Inflammatory macrophage treated with lipopolysaccharide for 4 hours (primary cell): ENCODE measurements at places on chromosomes 1 and 21.

- DNase-seq, result peak; percentile 33
Measured at GRCh38 chr1:11563560-11564069, 84.7 kb downstream of the DISP3 start.

- DNase-seq, result no peak
Measured at GRCh38 chr1:13797397-13797796, 97.4 kb downstream of the PRDM2 start.

DNA sequence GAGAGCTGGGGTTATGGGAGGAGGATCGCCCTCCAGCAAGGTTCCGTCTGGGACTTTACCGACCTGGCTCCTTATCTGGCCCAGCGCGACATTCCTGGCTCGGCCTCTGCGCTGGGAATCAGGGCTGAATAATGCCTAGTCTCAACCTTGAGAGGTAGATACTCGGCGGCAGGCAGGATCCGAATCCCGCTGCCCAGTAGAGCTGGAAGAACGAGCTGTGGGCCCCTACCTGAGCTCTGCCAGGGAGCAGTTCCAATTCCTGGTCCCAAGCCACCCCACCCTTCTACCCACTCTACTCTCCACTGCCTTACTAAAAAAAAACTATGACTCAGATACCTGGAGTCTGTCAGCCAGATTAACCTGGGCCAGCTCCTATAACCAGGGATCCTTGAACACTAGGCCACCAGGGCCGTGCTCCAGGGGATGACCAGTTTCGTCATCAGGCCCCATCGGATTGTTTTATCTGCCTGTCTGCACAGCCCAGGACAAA is 53.6 kb downstream of the RHBG start:
- no peak for DNase-seq

DNA sequence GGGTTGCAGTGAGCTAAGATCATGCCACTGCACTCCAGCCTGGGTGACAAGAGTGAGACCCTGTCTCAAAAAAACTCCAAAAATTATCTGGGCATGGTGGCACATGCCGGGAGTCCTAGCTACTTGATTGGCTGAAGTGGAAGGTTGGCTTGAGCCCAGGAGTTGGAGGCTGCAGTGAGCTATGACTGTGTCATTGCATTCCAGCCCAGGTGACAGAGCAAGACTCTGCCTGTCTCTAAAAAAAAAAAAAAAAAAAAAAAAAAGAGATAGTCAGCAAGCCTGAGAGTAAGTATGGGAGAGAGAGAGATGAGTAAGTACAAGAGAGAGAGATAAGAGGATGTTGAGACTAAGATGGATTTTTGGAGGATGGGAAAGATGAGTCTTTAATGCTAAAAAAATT is 180.8 kb upstream of the CACYBP start:
- DNase-seq, result no peak

- DNase-seq, result peak; percentile 85
Measured at GRCh38 chr1:77757603-77758002, 2.0 kb downstream of the USP33 start.

- no peak for DNase-seq
Measured at GRCh38 chr1:167815650-167816049, 93.9 kb downstream of the MPZL1 start.

DNA sequence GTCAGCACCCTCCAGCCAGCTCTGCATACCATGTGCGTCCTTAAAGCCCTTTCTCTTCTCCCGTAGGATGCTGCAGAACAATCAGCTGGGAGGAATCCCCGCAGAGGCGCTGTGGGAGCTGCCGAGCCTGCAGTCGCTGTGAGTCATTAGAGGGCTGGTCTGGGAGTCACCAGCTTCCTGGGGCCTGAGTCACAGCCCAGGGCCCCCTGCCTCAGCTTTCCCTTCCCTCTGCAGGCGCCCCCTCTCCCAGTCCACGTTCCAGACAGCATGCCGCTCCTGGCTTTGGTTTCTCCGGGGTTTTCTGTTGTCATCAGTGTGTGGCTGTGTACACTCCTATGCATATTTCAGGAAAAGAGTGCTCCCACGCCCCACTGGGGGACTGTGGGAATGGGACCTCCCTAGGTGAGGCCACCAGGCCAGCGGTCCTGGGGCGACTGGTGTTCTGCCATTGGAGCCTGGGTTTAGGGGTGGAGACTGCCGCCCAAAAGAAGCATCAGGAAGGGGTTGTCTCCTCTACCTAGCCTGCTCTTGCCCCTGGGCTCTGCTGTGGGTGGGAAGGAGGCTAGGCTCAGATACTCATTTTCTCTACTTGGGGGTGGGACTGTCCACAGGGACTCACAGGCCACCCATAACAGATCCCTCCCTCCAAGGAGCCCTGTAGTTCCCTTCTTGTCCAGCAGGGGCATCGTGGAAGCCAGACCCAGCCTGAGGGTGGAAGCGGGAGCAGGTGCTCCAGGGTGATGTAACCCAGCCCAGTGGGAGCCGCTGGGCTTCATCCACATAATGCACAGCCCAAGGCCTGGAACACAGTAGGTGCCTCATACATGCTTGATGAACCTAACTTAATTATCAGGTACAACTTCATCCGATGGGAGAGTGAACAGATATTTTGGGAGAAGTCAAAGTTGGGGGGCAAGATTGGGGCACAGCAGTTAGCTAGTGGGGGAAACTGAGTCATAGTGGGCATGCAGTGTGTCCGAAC is 42.5 kb downstream of the LGR6 start:
- DNase-seq, result peak; percentile 62

- DNase-seq, result peak; percentile 66
Measured at GRCh38 chr1:226643177-226643576, 94.6 kb downstream of the STUM start.

DNA sequence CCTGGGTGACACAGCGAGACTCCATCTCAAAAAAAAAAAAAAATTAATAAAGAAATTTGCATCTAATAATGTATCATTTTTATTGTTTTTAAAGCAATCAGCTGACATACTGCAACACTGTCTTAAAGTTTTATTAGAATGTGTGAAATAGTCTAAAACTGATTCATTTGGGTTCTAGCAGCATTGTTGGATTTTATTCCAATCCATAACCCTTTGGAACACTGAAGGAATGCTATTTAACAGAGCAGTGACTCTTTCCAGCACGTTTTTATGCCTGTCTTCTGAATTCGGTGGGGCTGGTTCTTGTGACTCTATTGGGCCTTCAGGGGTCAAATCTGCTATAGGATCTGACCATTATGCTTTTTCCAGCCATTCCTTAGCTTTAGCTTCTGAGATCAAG is 18.2 kb upstream of the FMO4 start:
- DNase-seq, result no peak

GRCh38 chr1:107171333-107171732 is 30.5 kb downstream of the NTNG1 start:
- DNase-seq, result no peak

DNA sequence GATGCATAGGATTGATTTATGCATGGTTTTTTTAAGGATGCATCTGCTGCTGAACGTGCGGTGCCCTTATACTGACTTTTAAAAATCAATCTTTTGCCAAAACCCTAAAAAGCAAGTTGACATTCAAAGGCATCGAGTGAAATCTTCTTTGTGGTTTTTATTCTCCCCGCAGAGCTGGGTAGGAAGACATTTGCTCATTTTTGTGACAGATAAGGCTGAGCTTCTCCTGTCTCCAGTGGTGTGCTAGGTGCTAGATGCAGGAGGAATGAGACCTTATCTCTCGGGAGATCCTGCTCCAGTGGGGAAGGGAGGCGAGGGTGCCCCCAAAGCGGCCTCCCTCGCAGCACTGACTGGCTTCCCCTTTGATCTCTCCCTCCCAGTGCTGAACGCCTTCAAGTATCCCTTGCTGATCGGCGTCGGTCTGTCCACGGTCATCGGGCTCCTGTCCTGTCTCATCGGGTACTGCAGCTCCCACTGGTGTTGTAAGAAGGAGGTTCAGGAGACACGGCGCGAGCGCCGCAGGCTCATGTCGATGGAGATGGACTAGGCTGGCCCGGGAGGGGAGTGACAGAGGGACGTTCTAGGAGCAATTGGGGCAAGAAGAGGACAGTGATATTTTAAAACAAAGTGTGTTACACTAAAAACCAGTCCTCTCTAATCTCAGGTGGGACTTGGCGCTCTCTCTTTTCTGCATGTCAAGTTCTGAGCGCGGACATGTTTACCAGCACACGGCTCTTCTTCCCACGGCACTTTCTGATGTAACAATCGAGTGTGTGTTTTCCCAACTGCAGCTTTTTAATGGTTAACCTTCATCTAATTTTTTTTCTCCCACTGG is 14.9 kb upstream of the CD101 start:
- DNase-seq, result no peak

GRCh38 chr1:77504986-77505385 is 177.5 kb downstream of the ZZZ3 start:
- peak; percentile 61 for DNase-seq

DNA sequence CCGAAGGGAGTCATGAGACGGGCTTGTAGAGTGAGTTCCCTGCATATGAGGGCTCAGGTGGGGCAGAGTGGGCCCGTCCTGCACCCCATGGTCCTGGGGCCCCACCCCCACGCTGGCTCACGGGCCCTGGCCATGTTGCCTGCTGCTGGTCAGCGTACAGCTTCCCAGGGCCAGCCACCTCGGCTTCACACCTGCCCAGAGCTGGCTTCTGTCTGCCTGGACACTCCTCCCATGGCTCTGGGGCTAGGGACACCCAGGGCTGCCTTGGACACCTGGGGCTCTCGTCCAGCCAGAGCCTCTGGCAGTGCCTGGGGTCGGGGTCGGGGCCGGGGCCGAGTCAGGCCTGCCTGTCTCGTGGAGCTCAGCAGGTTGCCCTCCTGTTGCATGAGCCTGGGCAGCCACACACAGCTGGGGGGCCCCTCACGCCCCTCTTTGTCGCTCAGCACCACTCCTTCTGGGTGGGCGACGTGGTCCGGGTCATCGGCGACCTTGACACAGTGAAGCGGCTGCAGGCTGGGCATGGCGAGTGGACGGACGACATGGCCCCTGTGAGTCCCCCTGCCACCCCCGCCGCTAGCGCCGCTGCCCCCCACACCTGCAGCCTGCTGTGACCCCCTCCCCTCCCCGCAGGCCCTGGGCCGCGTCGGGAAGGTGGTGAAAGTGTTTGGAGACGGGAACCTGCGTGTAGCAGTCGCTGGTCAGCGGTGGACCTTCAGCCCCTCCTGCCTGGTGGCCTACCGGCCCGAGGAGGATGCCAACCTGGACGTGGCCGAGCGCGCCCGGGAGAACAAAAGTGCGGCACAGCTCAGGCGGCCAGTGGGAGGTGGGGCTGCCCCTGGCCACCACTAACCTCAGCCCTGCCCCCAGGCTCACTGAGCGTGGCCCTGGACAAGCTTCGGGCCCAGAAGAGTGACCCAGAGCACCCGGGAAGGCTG is 5.5 kb upstream of the MMP23B start:
- DNase-seq, result no peak

- DNase-seq, result no peak
Measured at GRCh38 chr1:150021191-150021694, 10.7 kb upstream of the OTUD7B start.

- no peak for DNase-seq
Measured at GRCh38 chr1:192565946-192566345, 9.6 kb upstream of the RGS1 start.

- no peak for DNase-seq
Measured at GRCh38 chr21:41156142-41156541, 11.8 kb upstream of the BACE2 start.

DNA sequence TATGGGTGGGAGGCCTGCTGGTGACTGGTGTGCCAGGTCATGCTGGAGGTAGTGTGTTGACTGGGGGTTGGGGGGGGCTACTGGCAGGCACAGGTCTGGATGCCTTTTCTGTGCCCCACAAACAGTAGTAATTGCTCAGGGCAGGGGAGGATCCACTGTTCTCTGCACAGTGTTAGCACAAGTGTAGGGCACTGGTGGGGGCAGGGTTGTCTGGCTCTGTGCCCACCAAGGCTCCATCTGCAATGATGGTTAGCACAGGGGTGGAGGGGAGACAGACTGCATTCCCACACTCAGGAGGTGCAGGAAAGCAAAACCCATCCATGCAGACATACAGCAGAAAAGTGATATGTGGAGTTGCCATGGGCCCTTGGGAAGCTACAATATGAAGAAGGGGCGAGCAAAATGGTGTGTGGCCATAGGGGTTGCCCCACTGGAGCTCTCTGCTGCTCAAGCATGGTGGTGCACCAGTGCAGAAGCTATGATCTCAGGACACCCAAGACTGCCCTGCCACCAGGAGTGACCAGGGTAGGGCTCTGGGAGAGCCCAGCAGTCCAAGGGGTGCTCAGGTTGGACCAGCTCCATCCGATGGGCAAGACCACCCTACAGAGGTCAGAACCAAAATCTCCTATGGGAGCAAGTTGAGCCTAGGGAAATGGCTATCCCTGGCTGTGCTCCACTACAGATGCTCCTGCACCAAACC is 122.2 kb upstream of the KCTD3 start:
- no peak for DNase-seq

DNA sequence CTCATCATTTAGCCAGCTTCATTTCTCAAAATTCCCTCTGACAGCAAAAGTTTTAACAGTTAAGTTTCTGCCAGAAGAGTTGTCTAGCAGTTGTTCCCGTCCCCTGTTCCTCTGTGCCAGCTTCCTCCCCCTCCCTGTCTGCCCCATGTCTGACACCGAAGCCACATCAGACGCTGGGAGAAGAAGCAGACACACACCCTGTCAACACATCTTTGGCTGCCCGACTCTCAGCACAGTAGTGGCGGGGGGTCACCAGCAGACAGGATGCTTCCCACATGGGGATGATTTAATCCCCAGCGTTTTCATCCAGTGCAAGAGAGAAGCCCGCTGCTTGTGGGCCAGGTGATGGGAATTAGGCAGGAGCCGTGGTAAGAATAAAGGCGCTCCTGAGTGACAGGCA is 379.4 kb upstream of the RUNX1 start:
- peak; percentile 60 for DNase-seq

- no peak for DNase-seq
Measured at GRCh38 chr1:4214826-4215225, 314.8 kb upstream of the C1orf174 start.

DNA sequence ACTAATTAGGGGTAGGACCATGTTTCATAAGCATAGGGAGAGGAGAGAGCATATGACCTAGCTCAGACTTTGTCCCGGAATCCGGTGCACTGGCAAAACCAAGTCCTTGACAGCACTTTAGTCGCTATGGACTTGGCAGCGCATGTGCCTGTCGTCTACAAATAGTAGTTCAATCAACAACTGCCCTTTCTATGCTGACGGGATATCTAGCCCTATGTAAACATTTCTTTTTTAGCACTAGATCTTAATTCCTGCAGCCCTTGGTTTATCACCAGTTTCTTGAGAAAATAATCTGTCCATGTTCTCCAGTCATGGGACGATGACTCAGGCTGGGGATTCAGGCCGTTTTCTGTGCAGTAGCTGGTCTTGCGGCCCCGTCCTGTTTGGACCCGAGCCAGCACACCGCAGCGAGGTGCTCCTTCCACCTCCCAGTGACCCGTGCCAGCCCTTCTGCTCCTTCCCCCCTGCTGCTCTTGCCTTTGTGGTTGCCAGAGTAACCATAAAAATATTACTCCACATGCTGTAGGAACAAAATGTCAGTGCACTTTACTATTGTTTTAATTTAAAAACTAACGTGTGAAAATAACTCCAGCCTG is 8.6 kb upstream of the MT1HL1 start:
- no peak for DNase-seq
